ENCODE measurements at places on chromosomes 6 and 20.

DNA sequence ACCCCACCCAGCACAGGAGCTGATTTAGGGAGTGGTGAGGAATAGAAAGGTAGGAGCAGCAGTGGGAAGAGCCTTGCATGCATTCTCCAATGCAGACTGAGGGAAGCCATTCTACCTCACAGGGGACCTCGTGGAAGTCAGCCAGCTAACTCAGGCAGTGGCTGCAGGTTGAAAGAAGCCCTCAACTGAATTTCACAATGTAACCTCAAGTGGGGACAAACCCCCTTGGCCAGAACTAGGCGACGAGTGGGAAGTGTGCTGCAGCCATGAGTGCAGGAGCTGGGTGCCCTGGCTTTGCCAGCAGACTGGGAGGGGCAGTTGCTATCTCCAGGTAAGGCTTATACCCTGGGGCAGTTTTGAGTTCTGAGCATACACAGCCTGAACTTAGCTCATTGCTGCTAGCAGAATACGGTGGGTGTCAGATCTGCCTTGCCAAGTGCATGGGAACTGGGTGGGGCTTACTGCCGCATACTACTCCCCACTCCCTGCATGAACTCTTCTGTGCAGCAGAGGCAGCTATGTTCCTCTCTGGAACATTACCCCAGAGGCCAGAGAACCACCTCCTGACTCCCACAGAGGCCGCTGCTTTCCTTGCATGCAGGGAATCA lies 126.5 kb downstream of the CDK19 start:
- DNase-seq, result no peak

DNA sequence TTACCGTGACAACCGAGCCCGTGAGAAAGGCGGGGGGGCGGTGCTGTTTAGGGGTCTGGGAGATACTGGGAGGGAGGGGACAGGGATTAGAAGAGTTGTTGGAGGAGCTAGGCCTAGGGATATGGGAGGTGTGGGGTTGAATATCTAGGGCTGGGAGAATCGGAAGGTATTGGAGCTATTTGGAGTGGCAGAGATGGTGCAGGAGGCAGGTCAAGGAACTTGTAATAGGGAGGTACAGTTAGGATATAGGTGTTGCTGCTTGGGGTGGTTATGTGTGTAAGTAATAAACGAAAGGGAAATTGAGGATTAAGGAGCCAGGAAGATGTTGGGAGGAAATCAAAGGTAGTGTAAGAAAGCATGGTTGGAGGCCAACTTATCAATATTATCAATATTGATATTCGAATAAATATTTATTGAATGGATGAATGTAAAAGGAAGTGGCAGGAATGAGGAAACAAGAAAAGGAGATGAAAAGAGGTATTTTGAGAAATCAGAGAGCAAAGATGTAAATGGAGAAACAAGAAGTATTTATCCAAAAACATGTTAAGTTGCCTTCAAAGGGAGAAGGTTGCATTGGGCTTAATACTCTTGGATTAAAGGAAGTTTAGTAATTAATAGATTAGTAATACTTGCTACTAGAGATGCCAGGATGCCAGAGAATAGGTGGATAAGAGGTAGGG lies 602 bp downstream of the PPP1R11 start:
- no peak for DNase-seq

GRCh38 chr6:62976566-62976965 lies 234.7 kb upstream of the FKBP1C start:
- DNase-seq, result no peak

GRCh38 chr6:34227761-34228421 lies 8.8 kb upstream of the HMGA1 start:
- no peak for DNase-seq

- DNase-seq, result no peak
These were observed 182.3 kb downstream of the MTFR2 start for GRCh38 chr6:136067731-136068341.

- no peak for DNase-seq
These were observed 6.6 kb downstream of the ARHGAP40 start for GRCh38 chr20:38608188-38608587.

DNA sequence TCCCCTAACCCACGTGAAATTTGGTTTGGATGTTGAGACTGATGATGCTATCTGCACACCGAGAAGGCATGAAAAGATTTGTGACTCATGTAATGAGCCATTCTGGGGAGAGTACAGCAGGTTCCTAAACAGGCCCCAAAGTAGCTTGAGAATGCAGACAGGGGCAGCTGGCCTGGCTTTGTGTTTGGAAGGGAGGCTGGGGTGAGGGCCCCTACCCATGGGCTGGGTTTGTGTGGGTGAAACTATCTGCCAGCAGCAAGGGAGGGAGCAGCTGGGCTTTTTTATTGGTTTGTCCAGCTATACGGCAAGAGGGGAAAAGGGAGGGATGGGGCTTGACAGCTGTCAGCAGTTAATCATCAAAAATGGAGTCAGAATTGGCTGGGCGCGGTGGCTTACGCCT lies 87.0 kb upstream of the RNF24 start:
- no peak for DNase-seq

GRCh38 chr20:24911461-24911860 lies 37.6 kb upstream of the CST7 start:
- no peak for DNase-seq

GRCh38 chr20:33009214-33010132 lies 2.0 kb downstream of the BPIFB2 start:
- DNase-seq, result no peak

- DNase-seq, result no peak
These were observed 251.8 kb upstream of the CITED2 start for GRCh38 chr6:139625998-139626975.

GRCh38 chr6:158467923-158468322 lies 92.0 kb upstream of the TMEM181 start:
- no peak for DNase-seq

- DNase-seq, result no peak
These were observed 193.7 kb downstream of the CDH4 start for GRCh38 chr20:61445741-61446140.

DNA sequence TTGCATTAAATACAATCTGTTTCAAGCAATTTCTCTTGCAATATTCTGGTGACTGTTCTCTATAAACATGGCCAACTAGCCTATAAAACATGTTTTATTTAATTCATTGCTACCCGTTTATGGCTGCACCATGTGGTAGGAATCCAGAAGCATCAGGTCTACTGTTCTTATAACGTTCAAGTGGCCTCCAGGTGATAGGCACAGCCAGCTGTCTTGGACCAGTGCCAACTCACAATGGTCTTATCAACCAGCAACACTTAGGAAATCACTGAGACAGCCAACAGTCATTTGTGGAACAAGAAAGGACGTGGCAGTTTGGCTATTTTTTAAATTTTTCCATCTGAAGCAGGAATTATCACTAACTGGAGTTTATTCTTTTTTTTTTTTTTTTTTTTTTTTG lies 193.6 kb downstream of the NKAIN2 start:
- no peak for DNase-seq

- DNase-seq, result no peak
These were observed 40.9 kb upstream of the ADTRP start for GRCh38 chr6:11819486-11819885.

- DNase-seq, result no peak
These were observed 32.8 kb upstream of the GMPR start for GRCh38 chr6:16205377-16206144.

DNA sequence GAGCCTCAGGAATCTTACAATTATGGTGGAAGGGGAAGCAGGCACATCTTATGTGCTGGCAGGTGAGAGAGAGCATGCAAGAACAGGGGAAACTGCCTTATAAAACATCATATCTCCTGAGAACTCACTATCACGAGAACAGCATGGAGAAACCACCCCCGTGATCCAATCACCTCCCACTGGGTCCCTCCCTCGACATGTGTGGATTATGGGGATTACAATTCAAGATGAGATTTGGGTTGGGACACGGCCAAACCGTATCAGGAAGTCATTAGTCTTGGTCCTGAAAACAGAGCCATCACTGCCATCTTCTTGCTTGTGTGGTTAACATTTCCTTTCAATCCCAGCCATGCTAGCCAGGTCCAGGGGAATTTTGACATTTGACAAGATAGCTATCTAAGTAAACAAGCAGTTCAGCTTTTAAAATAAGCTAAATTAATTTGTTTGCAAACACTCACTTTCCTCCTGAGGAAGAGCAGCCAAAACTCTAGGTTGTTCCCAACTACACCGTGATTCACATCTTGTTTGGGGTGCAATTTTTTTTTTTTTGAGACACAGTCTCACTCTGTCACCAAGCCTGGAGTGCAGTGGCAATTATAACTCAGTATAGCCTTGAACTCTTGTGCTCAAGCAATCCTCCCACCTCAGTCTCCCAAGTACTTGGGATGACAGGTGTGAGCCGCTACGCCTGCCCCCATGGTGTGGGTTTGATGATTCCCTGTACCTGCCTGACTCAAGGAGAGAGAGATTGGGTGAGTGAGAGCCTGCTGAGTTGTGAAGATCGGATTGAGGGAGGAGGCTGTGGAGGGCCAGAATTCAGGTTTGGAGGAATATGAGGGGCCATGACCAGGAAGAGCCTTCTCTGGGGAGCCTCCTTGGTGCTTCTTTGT lies 13.0 kb upstream of the PPP1R14C start:
- DNase-seq, result no peak

DNA sequence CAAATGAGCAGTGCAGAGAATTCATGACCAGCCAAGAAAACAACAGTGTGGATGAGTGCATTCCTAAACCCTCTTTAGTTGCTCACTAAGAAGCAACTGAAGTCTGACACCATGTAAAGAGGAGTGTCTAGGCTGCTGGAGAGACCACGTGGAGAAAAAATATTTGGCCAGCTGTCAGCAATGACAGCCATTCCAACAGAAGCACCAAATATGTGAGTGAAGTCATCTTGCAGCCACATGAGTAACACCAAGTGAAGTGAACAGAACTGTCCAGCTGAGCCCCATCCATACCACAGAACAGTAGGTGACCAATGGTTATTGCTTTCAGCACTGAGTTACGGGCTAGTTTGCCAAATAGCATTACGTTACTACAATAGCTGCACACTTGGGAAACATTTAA lies 89.4 kb downstream of the TBXT start:
- no peak for DNase-seq

GRCh38 chr6:167153521-167153959 lies 4.2 kb downstream of the GPR31 start:
- peak; percentile 43 for DNase-seq
